Renal pelvis (tissue), 12 donors: ENCODE measurements at places on chromosomes 11 and 22.

DNA sequence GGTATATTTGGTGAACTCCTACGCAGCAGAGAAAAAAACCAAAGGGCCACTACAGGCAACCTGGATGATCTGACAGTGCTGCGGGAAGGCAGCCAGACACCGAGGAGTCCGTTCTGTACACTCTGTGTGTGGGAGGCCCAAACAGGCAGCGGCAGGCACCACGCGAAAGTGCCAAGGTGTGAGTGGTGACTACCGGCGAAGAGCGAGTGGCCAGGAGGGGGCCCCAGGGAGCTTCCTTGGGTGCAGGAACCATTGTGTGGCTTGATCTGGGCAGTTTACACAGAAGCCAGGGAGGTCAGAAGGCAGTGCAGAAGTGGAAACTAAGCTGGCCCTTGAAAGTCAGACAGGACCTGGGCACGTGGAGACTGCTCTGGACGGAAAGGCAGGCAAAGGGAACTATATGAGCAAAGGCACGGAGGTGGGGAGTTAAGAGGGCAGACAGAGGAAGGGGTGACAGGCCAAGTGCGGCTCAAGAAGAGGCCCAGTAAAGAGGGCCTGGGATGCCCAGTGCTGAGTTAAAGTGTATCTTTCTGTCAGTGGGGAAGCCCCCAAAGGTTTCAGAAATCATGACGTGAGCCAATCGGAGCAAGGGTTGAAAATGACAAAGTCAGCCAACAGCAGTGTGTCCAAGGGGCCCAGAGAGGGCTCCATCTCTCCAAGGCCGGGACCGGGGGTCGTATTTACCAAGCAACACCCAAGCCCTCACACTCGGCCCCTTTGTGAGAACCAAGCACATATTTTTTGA, 10.6 kb downstream of the TMEM184B start:
- no peak for DNase-seq

DNA sequence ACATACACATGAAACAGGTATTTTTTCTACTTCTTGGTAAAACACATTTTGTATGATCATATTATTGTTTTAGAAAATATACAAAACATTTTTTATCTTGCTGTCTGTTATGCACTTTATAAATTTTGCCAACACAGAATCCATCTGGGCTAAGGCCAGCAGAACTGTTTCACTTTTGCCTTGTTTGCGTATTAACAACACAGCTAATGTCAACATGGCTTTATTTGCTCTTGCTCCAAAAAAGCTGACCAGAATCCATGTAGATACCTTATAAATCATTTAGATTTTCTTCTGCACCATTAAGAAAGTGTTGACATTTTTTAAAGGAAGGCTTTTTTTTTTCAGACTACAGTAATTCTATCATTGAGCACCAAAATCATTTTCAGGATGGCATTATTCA, 58.1 kb upstream of the PGR start:
- no peak for DNase-seq

- DNase-seq: no peak
Measured at GRCh38 chr11:13225038-13226001, 52.3 kb upstream of the BMAL1 start.

DNA sequence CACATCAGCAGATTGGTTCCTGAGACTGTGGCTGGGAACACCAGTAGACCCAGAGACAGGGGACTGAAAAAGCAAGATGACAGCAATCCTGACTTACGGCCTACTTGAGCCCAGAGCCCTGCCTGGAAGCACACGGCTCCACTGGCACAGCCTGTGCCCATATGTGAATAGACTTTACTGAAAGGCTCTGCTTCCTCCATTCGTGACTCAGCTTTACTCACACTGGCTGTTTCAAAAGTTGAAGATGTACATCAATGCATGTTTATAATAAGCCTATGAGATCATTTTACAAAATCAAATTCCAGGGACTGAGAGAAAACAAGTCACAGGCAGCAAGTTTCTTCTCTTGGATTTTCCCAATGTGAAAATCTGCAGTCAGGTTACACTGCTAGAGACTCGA, 134.6 kb upstream of the TEAD1 start:
- no peak for DNase-seq

GRCh38 chr11:27339941-27340340, 23.1 kb downstream of the CCDC34 start:
- no peak for DNase-seq

GRCh38 chr22:47552024-47552423, 789.6 kb downstream of the TBC1D22A start:
- no peak for DNase-seq

DNA sequence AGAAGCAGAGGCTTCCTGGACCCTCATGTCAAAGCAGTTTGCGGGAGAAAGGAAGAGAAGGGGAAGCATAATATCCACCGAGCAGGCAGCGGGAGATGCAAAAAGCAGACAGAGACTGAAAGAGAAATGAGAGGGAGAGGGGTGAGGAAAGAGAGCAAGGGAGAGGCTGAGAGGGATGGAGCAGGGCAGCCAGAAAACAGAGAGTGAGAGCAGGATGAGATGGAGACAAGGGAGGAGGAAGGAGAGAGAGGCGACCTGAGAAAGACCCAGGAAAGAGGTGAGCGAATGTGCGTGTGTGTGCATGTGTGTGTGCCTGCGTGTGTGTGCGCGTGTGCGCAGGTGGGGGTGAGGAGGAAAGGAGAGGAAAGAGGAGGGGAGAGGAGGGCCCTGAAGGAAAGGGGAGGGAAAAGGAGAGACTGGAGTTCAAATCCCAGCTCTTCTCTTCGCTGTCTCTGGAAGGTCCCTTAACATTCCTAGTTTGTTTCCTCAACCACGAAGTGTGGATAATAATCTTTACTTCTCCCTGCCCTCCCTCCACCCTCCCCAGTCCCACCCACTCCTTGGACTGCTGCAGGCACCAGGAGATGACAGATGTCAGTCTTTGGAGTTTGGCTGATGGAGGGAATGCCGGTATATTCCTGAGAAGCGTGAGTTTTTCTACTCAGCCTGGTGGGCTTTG, 67.9 kb downstream of the ISX start:
- DNase-seq: no peak

- no peak for DNase-seq
Measured at GRCh38 chr11:122976734-122977469, 4.7 kb downstream of the BSX start.

- DNase-seq: no peak
Measured at GRCh38 chr11:75815345-75816168, 547 bp downstream of the UVRAG start.

GRCh38 chr11:63462137-63462536, 28.8 kb downstream of the PLAAT5 start:
- DNase-seq: no peak
